ENCODE measurements at places on chromosomes 6 and 20.

GRCh38 chr20:41587956-41588355, 30.2 kb downstream of the CHD6 start:
- no peak for DNase-seq

- DNase-seq: no peak
These were observed 44.0 kb downstream of the BMP2 start for GRCh38 chr20:6811262-6812035.

DNA sequence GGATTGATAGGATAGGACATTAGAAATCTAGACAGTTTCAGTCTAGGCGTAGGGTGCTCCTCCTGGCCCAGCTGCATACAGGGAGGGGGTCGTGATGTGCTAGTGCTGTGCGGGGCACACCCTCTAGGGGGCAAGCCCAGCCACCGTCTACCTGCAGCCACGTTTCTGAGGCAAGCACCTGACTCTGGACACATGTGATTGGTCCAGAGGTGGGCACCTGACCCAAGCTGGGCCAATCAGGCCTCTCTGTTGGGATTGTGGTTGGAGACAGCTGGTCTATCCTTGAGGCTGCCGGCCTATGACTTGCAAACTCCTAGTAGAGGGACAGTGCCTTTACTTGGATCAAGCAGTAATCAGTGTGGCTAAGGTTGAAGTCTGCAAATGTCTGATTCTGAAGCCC, 317.1 kb downstream of the BMP7 start:
- no peak for DNase-seq

DNA sequence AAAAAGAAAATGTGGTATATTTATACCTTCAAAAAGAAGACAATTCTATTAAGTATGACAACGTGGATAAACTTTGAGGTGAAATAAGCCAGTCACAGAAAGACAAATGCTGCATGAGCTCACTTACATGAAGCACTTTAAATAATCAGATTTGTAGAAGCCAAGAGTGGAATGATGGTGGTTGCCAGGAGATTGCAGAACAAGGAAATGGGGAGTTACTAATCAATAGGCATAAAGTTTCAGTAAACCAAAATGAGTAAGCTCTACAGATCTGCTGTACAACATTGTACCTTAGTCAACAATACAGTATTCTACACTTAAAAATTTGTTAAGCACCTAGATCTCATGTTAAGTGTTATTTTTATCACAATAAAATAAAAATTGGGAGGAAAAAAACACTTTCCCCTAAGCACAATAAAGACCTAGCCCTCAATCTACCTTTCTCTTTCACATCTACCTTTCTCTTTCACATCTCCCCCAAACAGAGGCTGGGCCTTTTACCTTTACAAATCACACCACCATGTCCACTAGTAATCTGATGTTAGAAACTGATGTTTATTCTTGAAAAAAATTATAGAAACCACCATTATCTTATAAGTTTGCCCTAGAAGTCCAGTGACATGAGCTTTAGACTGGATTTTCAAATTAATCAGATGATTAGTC, 73.9 kb downstream of the PKIB start:
- DNase-seq: no peak

GRCh38 chr6:35170166-35170565, 29.0 kb upstream of the TCP11 start:
- no peak for DNase-seq

- DNase-seq: no peak
These were observed 801.0 kb upstream of the CITED2 start for GRCh38 chr6:140175486-140175885.

DNA sequence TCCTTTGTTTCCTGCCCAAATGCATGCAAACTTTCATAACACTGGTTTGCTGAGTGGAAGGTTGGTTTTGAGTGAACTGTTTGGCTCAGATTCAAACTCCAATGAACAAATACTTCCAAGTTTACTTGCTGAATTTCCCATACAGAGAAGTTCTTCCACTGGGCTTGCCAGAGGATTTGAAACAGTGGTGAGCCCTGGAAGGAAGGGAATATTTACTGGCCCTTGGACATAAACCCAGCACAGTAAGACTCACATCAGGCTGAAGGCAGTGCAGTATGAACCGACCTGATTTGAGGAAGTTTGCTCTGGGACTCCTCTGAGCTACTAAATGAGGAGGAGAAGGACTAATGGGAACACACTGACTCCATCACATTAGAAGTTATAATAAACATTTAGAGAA, 3.8 kb downstream of the TRAF3IP2 start:
- DNase-seq: peak; percentile 52

DNA sequence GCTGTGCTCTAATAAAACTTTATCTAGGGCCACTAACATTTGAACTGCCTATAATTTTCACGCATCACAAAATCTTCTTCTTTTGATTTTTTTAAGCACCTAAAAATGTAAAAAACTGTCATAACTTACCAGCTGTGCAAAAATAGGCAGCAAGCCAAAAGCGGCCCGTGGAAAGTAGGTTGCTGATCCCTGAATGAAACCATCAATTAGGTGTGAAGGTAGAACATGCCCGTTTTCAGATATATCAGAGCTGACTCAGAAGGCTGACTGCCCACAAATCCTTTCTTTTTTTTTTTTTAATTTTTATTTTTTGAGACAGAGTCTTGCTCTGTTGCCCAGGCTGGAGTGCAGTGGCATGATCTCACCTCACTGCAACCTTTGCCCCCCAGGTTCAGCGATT, 4.9 kb upstream of the IPCEF1 start:
- DNase-seq: no peak

- DNase-seq: no peak
These were observed 126.8 kb upstream of the THBS2 start for GRCh38 chr6:169380493-169380892.

DNA sequence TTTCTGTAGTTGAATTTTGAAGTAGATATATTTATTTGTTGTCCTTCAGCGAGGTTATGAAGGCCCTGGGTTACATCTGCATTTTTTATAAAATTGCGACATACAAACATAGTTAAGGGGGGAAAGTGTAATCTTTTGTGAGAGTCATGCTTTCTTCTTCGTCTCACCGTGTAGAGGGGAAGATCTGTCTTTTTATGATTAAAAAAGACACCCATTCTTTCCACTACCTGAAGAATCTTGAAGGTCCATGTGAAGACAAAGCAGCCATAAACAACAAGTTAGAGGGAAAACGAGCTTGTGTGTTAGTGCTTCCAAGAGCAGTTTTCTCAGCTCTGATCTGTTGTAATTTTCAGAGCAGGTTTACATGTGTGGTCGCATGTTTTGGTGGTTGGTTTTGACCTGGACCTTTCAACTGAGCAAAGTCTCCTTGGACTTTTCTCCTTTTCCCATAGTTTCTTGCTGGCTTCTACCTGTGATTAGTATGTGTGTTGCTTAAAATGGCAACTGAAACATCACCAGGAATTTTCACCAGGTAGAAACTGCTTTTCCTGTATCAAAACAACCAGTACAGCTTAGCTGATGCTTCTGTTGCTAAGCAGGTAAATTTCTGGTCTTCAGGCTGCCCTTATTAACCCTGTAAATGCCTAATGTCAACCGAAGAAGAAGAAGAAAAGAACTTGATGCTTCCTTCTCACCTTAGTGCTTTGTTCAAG, 37.3 kb downstream of the RREB1 start:
- no peak for DNase-seq

- no peak for DNase-seq
These were observed 69.4 kb downstream of the FOXC1 start for GRCh38 chr6:1679031-1679687.

DNA sequence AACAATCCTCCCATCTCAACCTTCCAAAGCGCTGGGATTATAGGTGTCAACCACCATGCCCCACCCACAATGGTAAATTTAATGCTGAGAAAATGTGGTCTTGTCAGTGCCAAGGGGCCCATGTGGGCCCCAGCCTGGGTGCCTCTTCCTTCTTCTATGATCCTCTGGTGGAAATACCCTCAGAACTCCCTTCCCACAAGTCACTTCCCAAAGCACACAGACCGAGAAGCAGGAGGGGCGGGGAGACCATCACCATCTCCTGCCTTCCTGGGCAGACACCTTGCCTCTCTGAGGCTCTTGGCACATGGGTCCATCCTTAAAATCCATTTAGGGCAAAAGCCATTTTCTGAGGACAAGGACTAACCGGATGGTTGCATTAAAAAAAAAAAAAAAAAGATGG, 59.0 kb downstream of the NOL4L start:
- no peak for DNase-seq
